Lower leg skin (tissue), 4 donors: ENCODE measurements at places on chromosomes 2 and 18.

DNA sequence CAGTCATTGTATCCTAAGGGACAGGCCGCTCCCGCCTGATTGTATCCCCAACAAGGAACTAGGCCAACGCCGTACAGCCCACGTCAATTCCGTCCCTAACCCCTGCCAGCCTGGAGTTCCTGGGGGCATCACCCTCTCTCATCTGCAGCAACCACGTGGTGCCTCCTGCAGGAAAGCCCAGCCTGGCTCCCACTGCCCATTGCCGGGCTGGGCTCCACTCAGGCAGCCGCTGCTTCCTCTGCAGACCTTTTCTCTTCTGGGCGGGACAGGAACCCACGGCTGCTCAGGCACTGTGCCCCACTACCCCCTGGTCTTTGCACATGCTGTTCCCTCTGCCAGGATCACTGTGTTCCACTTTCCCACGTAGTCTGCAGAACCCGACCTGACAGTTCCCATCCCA is 212.2 kb downstream of the TFCP2L1 start:
- DNase-seq: no peak

DNA sequence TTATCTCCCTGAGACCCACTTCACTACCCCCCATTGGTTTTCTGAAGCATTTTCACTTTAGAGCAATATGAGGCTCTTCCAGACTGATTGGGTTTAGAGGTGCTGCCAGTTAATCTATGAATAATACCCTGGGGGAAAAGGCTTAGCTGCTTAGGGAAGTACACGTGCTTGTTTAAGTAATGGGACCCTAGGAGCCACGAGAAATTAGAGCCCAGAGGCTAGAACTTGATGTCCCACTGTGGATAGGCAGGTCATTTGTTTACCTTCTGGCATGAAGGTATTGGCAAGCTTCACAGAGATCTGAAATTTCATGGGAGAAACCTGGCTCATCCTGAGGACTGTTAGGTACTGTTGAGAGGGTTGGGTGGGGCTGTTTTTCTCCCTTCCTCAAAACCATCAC is 59.7 kb downstream of the CLIP4 start:
- DNase-seq: no peak

DNA sequence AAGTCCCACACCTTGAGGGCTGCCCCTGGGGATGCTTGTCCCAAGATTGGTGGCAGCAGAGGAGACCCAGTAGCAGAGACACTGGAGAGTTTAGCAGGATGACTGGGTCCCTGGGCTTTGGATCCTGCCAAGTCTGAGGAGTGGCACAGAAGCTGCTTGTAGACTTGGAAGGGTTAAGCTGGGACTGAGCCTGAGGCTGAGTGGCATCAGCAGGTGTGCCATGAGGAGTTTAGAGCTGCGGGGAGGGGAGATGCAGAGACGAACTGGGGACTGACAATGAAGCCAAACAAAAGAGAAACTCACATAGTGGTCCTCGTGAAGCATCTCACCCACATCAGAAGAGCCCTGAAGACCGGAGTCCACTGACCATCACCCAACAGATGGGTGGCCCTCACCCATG is 329.7 kb upstream of the KLHL29 start:
- DNase-seq: no peak

DNA sequence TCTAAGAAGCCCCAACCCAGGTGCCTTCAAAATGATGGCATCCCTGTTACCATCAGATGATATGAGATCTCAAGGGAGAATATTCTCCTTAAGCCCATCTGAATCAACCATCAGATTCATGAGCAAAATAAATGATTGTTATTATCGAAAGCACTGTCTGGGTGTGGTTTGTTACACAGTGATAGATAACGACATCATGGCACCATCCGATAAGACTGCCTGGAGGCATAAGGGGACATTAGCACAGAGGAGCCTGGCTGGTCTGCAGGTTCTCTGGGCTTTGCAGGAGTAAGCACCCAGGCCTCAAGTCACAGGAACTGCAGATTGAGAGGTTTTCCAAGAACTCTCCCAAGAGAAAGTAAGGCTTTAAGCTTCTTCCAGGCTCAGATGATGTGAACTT is 15.6 kb downstream of the BMP10 start:
- DNase-seq: no peak

DNA sequence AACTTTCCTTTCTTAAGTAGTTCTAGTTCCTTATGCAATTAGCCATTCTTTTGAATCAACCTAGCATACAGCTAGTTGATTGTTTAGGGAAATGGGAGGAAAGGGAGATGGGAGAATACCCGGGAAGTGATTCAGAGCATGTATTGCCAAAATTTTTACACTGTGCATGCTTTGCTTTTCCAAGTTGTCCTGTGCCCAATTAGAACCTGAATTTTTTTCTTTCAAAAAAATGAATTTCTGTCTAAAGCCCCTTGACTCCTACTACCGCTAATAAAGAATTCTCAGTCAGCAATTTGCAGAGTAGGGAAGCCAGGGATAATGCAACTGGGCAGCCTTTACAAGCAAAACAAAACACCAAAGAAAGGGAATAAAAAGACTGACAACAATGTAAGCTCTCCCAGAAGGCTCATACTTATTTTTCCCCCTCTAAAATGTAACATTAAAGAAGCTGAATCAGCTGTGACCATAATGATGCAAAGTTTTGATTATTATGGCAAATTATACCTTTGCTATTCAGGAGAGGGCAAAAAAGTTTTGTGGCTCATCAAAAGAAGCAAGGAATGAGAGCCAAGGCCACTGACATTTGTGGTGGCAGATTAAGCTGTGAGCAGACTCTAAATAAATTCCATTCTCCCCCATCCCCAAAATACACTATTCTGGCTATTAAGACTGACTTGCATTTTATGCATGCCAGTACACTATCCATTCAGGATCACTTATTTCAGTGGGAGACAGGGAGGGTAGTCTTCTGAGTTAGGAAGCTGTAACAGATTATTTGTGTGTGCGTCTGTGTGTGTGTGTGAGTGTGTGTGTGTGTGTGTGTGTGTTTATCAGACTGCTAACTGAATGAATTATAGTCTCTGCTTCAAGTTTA is 174.3 kb downstream of the ERBB4 start:
- no peak for DNase-seq

GRCh38 chr2:16409006-16409390 is 256.6 kb downstream of the CYRIA start:
- DNase-seq: no peak
